ENCODE measurements at places on chromosomes 1 and 21. TPM values are rescaled to one million over a fixed set of nuclear protein-coding genes. Genes with fewer than 3 reads are reported as not detected.

The FOXD2 gene
- 0.81 TPM for total RNA-seq

The SLC25A34 gene
- total RNA-seq: 2.0 TPM

DNA sequence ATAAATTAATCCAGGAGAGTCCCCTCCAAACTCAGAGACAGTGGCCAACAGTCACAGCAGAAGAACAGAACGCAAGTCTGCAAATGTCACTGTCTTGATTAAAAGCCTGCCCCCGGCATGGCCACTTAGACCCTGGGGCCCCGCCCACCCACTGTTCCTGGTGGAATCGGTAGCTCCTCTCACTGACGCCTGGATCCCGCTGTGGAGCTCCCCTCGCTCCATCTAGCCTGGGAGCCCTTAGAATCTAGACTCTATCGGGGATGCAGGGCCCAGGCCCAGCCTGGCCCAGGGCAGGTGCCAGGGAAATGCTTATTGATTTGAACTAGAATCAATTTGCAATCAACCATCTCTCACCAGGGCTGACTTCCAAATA is 21.4 kb upstream of the PLEKHG5 start:
- ATAC-seq: no peak

- ATAC-seq: peak; percentile 13
Measured at GRCh38 chr1:24643363-24644099, 429 bp downstream of the SRRM1 start.

GRCh38 chr1:205939690-205940330 is 3.4 kb downstream of the SLC26A9 start:
- ATAC-seq: no peak

DNA sequence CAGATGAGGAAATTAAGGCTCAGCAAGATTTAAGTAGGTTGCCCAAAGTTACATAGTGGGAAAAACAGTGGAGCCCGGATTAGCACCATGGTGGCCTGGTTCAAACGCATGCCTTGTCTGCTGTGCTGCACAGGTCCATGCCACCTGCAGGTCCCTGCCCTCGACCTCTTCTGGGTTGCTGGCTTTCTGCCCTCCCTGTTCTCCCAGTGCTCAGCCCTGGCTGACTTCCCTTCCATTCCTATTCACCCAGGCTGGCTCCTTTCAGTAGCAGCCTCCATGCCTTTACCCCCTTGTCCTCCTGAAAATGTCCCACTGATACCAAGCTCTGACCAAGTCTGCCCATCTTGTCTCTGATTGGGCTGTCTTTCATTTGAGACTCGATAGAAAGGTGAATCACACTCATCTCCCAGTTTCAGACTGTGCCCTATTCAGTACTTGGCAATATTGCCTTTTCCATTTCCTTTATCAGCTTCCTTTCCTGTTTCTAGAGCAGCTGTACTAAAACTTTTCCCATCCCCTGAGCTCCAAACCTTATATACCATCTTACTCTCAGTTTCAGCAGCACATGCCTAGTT is 75.8 kb downstream of the ST3GAL3 start:
- no peak for ATAC-seq

- ATAC-seq: no peak
Measured at GRCh38 chr21:30689822-30690221, 28.8 kb downstream of the KRTAP21-3 start.

DNA sequence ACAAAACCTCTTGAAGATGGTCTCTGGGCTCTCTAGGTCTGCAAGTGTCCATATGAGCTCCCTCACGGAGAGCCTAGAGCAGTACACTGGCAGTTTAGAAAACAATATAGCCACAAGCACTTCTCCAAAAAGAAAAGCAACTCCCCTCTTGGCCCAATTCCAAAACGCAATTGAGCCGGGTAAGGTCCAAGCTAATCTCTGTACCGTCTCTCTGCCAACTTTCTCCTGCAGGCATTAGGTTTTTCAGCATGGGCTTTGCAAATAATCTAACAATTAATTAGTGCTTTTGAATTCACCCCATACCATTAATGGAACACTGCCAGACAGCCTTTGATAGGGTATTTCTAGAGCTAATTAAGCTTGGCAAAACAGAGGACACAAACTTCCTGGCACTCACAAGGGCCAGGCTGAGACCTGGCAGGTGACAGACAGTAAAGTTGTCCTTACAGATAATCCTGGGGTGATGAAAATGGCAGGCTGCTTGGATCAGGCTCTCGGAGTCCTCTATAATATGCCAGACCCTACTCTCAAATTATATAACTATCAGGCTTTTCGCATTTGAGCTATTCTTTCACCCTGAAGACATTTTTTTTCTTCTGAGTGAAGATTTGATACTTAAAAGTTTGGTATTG is 39.8 kb downstream of the TGFBR3 start:
- ATAC-seq: no peak

DNA sequence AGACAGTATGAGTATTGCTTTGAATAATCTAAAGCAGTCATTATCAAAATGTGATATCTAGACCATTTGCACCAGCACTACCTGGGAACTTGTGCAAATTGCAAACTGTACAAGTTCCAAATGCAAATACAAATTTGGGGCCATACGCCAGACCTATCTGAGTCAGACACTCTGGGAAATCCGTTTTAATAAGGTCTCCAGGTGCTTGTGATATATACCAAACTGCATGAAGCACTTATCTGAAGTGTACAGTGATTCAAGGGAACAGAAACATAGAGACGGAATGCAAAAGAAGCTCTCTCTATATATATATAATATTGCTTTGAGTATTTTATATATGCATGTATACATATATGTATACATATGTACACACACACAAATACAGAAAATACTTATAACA is 36.2 kb upstream of the ASPM start:
- ATAC-seq: no peak

DNA sequence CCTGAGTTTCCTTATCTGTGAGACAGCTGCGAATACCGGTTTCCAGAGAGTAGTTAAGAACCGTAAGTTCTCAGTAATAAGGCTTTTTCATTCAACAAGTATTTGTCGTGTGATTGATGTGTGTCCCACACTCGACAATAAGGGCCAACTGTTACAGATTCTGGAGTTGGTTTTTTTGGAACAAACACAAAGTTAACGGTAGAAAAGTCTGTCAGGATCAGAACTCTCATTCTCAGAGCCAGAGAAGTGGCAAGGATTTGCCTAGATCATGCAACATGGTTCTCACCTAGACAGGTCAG is 837 bp downstream of the NUDC start:
- ATAC-seq: no peak

- ATAC-seq: no peak
Measured at GRCh38 chr21:20215959-20216358, 782.2 kb upstream of the NCAM2 start.

Data from gastroesophageal sphincter (tissue), 4 donors.